Stimulated activated CD8-positive, alpha-beta memory T cell treated with anti-CD3 and anti-CD28 coated beads, Interleukin-2, amount 100 ng/mL, for 1 hour (primary cell): ENCODE measurements at places on chromosomes 4 and X.

- DNase-seq, result no peak
Measured at GRCh38 chr4:170015285-170015684, 10.9 kb downstream of the MFAP3L start.

DNA sequence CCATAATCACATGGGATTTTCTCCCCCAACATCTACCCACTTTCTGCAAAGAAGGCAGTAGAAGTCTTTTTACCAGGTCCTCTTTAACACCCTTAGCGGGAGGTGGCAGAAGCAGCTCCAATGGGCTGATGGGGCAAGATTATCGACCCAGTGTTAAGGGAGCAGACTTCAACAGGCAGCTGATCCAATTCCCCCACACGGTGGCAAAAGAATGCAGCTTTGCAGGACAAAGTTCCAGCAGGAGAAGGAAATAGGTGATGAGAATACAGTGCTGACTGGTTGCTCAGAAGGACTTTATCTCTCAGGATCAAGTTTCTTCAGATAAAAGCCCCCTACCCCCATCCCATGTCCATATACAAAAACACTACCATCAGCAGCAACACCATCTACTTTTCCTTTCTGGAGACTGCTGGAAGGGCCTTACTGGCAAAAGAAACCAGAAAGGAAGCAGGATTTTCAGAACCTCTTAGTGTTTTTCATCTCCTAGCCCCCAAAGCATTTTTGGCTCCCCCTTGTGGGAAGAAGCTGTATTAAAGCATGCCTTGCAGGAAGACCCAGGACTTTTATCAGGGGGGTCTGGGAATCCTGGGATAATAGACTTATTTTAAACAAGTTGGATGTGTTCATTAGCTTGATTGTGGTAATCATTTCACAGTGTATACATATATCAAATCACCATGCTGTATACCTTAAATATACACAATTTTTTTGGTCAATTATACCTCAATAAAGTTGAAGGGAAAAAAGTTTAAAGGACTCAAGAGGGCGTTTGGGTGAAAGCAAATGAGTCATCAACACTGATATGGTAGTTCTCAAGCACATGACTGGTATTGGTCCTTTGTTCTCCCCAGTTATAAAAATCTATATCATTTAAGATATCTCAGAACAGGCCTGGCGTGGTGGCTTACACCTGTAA, 146.4 kb downstream of the GPC3 start:
- no peak for DNase-seq

GRCh38 chr4:110620691-110621327, 2.1 kb downstream of the PITX2 start:
- DNase-seq, result no peak

GRCh38 chr4:31071508-31072486, 351.6 kb downstream of the PCDH7 start:
- no peak for DNase-seq

GRCh38 chrX:118383120-118383519, 37.2 kb downstream of the WDR44 start:
- DNase-seq, result no peak

DNA sequence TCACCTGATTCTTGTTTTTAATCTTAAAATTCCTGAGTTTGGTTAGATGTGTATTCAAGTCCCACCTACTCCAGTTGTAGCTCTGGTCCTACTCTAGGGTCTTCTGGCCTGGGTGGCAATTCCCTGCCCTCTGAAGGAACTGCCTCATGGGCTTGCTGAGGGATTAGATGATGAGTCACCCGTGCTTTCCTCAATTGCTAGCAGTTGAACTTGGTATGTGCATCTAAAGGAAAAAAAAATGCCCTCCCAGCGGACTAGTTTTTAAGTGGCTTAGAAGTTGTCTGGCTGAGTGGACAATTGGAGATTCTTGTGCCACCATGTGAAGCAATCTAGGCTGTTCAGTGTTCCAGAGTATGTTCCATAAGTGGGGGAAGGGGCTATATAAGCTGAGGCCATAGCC, 127.0 kb downstream of the CCNG2 start:
- DNase-seq, result no peak

- no peak for DNase-seq
Measured at GRCh38 chrX:55098691-55099090, 9.9 kb downstream of the PAGE2 start.

GRCh38 chrX:43809463-43809862, 72.8 kb downstream of the MAOB start:
- no peak for DNase-seq

GRCh38 chr4:13137390-13137789, 346.8 kb downstream of the RAB28 start:
- no peak for DNase-seq

- no peak for DNase-seq
Measured at GRCh38 chr4:172153719-172154118, 340.5 kb downstream of the GALNTL6 start.

GRCh38 chr4:119053997-119054396, 81.6 kb upstream of the MYOZ2 start:
- no peak for DNase-seq

- DNase-seq, result no peak
Measured at GRCh38 chr4:26217961-26218676, 102.7 kb upstream of the RBPJ start.

DNA sequence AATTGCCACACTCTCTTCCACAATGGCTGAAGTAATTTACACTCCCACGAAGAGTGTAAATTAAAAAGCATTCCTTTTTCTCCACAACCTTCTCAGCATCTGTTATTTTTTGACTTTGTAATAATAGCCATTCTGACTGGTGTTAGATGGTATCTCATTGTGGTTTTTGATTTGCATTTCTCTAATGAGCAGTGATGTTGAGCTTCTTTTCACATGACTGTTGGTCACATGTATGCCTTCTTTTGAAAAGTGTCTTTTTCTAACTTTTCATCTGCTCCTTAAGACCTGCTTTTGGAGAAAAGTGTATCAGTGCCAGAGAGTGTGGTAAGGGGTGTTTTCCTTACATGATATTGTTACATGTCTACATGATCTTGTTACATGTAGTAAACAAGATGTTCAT, 25.7 kb downstream of the GUCY1A1 start:
- no peak for DNase-seq

DNA sequence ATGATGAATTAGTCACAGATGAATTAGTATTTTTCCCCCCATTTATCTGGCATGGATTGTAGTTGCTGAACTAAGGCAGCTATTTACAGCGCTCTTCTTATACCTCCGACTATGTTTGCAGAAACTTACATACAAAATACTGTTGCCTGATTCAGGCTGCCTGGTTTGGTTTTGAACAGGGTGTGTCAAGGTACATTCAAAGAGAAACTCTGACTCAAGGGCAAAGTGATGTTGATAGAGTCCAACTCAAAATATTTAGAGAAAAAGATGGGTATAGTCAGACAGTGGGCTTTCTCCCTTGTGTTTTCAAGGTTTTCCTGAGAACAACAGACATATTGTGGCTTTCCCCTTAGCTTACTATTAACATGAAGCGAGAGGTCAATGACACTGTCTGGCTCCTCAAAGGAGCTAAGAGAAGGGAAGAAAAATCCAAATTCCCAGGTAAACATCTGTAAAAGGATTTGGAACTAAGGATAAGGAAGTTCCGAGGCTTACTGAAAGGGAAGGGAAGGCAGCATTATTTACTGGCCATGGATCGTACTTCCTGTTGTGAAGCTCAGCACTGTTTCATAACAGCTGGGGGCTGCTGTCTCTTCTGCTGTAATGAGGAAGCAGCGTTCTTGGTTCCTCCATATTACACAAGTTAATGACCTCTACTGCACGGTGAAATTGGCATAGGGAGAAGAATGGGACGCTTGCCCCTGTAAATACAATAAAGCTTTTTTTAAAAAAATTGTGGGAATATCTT, 30.9 kb downstream of the FAM9C start:
- no peak for DNase-seq

DNA sequence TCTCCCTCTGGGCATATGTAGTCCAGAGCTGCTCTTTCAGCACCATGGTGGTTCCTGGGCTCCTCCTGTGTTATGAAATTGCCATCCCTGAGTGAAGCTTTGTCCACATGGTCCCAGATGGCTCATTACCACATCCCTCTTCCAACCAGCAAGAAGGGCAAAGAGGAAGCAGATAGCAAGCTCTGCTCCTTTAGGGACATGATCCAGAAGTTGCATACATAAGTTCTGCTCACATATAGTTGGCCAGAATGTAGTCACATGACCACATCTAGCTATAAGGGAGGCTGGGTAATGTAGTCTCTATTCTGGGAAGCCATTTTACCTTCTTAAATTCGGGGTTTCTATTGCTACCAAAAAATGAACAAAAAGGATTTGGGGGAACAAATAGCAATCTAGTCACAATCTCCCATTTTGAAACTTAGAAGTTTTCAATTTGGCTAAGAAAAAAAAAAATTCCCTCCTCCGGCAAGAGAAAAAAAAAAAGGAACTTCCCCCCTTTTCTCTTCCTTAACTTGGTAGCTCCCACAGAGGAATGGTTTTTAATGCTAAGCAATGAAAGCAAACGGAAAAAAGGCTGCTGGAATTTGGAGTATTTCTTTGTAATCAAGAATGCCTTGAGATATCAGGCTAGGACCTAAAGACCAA, 88.2 kb upstream of the USP9X start:
- no peak for DNase-seq

DNA sequence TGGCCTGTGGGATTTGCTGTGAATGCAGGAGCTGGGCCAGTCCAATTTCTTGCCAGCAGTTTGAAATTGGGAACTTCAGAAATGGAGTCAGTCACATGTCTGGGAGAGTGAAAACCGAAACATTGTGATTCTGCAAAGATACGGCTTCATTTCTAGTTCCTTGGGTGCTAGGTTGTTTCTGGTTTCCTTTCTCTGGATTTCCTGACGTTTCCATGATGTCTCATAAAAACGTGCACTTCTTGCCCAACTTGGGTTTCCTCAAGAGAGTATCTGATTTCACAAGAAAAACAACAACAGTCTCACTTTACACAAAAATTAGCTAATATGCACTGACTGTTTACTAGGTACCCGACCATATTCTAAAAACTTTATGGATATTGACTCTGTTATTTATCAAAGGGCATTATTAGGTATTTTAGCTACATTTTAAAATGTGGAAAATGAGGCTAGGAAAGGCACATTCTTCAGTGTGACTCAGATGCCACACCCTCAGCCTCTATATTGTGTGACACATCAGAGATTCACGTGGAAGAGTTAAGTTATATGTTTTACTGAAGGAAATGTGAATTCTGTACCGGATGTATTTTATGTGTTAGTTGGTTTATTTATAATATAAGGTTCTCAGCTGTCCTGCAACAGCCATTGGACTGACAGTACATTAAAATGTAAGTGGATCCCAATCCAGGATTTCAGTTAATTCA, 225.0 kb upstream of the PUDP start:
- DNase-seq, result no peak

- no peak for DNase-seq
Measured at GRCh38 chr4:11514779-11515419, 86.2 kb upstream of the HS3ST1 start.

- DNase-seq, result no peak
Measured at GRCh38 chrX:8773117-8773516, 28.1 kb downstream of the FAM9A start.

- DNase-seq, result no peak
Measured at GRCh38 chr4:6217716-6218381, 17.5 kb upstream of the JAKMIP1 start.
